MCF 10A (cell line): ENCODE measurements at places on chromosomes 3 and 15. TPM values are rescaled to one million over a fixed set of nuclear protein-coding genes. Genes with fewer than 3 reads are reported as not detected.

DNA sequence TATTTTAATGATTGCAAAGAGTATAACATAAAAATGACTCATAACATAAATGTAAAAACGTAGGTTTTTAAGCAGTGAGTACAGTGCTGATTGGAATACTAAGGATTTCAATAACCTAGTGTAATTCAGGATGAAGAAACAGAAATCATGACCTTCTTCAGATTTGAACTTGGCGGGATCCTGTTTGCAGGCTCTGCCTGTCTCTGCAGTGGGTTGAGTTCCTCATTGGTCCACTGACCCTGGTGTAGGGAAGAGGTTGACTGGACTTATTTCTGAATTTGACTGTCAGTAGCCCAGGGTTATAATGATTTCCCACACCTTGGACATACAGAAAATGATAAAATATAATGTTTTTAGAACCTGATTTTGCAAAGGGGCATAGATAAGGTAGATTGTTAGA, 171.7 kb downstream of the FNDC3B start:
- no peak for DNase-seq

GRCh38 chr3:126355777-126356372, 1.3 kb downstream of the KLF15 start:
- DNase-seq = no peak

- no peak for DNase-seq
Observed at GRCh38 chr3:62193586-62194345, 179.6 kb downstream of the FEZF2 start.

DNA sequence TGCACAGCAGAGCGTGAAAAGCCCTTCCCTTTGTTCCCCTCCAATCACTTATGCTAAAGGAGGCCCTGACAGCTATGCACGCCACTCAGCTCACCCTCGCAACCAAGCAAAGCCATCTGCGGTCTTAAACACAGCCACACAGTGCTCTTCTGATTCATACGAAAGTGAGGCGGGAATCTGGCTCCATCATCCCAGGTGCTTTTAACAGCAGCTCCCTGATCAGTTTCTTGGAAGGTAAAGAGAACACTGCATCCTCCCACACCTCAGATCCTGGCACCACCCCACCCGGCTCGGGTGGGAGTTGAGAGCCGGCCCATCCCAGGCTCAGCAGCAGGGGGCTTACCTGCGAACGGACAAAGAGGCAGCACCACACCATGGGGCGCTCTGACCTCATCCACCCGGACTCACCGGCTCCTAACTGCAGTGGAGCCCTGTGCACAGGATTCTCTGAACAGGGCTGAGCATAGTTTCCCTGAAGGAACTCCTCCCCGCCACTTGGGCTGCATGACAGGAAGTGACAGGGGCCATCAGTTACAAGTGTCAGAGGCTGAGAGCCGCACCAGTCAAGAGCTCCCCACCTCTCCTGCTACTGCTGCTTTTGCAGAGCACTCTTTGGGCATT, 114.3 kb upstream of the ARHGEF3 start:
- DNase-seq = no peak

DNA sequence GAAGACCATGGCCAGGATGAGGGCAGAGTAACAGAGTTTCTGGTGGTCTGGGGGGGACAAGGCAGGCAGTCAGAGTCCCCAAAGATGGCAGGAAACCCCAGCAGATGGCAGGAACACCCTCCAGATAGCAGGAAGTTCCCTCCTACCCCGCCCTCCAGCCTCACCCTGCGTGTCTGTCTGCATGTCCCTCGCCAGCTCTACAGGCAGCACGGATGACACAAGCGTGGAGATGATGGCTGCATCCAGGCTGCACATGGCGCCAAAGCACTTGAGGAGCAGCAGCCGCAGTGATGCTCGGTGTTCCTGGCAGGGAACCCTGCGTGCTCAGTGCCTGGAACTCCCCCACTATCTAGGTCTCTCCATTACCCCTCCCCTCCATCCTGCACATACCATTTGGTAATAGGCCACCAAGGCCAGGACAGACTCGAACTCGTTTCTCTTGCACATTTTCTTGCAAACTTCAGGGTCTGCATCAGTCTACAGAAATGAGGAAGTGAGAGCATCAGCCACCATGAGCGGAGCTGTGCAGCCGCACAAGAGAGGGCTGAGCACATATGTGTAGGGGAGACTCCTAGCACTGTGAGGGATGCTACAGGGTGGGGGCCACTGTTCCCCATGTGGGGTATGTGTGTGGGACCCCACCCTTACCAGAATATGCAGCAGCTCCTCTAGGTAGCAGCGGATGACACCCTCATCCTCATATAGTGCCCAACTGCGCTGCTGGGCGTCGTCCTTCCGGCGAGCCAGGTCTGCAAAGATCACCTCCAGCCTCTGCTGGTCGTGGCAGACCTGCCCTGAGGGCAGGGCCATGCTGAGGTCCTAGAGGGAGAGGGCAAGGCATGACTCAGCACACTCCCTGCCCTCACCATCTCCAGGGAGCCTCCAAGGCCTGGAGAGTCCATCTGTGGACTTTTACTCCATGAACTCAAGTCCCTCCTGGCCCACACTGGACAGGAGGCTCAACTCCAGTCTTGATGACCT, 6.0 kb downstream of the NCKIPSD start:
- DNase-seq = no peak

DNA sequence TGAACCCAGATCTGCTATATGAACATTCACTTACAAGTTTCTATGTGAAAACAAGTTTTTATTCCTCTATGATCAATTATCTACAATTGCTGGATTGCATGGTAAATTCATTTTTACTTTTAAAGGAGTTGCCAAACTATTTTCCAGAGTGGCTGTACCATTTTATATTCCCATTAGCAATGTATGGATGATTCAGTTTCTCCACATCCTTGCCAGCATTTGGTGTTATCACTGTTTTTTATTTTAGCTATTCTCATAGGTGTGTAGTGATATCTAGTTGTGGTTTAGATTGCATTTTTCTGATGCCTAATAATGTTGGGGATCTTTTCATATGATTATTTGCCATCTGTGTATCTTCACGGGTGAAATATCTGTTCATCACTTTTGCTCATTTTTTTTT, 78.3 kb downstream of the APBA2 start:
- DNase-seq = no peak

Gene LDHAL6B
- total RNA-seq = not detected in 2 replicates

Gene NAALADL2
- total RNA-seq = 3.6 and 4.2 TPM in 2 replicates
